HEK293T (cell line): ENCODE measurements at places on chromosomes 11 and 22.

DNA sequence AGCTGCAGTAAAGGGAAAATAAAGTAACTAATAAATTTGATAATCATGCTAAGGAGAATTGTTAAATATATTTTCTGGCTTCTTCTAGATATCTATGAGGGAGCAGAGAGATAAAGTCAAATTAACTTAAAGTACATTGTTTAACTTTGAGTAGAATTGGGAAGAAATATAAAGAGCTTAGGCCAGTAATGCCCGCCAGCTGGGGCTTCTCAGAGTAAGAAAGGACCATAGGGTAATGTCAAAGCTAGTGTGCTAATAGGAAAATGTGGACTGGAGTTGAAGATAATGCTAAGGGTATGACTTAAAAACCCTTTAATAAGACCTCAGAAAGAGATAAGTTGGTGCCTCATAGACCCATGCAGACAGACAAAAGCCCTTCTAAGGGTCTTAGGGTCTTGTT lies 411.6 kb upstream of the ANO3 start:
- no peak for DNase-seq

- DNase-seq, result no peak
Observed at GRCh38 chr22:50446708-50447575, 27.9 kb downstream of the SBF1 start.

GRCh38 chr11:501001-501682 lies 5.9 kb downstream of the RNH1 start:
- no peak for DNase-seq

DNA sequence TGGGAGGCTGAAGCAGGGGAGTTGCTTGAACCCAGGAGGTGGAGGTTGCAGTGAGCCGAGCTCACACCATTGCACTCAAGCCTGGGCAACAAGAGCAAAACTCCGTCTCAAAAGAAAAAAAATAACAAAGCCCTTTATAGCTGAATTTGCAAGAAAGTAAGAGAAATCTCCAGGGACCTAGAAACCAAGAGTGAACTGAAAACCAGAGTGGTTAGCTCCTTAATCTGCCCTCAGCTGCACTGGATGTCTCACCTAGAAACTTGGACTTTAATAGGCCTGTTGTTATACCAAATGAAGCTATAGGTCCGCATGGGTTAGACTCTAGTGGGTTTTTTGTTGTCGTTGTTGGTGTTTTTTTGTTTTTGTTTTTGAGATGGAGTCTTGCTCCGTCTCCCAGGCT lies 4.1 kb downstream of the NEU3 start:
- no peak for DNase-seq

DNA sequence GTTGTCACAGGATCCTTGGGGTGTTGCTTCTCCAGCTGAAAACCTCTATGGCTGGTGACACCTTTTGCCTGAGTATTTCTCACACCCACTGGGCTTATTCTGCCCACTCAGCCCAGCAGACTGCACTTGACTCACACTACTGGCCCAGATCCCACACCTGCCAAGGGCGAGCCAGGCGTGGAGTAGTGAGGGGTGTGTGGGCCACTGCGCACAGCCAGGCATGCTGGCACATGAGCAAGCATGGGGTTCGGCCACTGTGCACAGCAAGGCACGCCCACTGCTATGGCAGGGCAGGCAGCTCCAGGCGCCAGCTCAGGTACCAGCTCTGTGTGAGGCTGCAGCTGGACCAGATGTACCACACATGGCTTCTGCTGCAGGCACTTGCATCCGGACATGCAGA lies 116.5 kb upstream of the MTNR1B start:
- no peak for DNase-seq

DNA sequence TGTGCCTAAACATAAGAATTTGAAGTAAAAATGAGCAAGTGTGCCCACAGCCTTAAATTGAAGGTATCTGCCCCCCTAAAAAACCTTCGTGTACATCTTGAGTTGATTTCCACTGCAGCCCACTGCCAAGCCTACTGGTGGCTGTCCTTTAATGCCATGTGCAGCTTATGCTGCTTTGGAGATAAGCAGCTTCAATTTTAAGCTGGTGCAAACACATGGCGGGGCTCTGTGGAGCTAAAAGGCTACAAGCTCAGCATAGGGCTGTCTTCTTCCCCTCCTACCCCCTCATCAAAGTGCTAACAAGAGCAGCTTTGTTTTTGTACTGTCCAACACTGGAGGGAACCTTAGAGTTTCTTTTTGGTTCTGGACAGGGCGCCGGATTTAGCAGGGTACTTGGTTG lies 128.5 kb upstream of the LMO1 start:
- no peak for DNase-seq

GRCh38 chr11:44946263-44946662 lies 4.4 kb downstream of the TP53I11 start:
- no peak for DNase-seq
